NCI-H2029 treated with DMSO at 0.1 percent for 48 hours (cell line): ENCODE measurements at places on chromosomes 3 and 15.

- DNase-seq = no peak
Observed at GRCh38 chr15:57921371-57921770, 144.1 kb downstream of the ALDH1A2 start.

DNA sequence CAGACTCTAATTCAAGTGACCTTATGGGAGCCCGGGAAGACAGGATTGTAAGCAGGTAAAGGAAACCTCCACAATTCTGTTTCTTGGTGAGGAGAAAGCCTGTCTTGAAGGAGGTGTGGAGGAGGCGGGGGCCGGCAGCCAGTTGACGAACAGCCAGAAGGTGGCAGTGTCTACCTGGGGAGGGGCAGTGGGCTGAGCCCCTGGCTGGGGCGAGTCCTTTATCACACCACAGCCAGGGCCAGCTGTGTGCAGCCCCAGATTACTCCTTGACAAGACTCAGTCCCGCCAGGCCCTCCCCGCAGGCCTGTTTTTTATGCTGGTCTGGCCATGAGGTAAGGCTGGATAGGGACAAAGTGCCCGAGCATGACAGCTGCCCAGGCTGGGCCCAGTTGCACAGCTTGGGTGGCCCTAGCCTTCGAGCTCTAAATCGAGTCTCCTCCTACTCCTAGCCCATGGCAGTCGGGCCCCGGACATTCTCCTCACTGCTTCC lies 40.9 kb upstream of the IDH2 start:
- DNase-seq = no peak

DNA sequence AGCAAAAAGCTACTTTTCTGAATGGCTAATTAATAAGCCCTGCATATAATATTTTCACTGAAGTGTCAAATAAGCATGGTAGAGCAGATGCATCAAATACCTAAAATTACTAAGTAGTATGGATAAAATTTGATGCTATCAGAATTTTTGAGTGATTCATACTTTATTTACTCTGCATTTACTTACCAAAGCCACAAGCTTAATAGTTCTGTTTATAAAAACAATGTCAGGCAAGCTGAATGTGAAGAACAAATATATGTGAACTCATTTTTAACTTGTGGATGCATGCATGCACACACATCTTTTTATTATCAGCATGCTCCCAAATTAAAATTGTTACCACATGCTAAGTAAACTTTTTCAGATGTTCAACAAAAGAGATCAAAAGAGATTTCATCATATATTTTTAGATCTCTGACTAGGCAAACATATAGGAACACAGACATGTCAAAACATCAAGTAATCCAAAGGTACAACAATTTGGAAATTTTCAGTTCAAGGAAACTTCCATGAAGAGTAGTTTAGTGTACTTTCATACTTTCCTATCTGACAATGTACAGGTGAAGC lies 969.4 kb downstream of the ROBO1 start:
- no peak for DNase-seq

GRCh38 chr3:83039422-83039821 lies 1278.0 kb upstream of the GBE1 start:
- DNase-seq = no peak

DNA sequence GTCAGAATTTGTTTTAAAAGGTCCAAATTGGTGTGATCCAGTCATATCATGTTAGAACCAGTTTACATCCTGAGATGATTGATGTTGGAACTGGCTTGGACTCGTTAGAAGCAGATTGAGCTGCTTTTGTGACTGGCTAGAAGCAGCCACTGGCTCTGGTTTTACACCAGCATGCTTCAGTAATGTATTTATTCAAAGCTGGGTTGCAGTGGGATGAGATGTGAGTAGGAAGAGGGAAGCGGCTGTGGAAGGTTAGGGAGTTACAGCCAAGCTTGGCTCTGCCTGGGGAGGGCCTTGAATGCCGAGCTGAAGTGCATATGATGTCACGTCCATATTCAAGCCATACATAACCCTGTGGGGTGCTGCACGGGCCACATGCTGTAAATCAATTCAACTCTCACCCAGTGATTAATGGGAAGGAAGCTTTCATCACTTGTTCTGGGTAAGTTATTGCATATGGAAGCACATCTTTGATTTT lies 104.0 kb upstream of the SMAD3 start:
- DNase-seq = no peak

DNA sequence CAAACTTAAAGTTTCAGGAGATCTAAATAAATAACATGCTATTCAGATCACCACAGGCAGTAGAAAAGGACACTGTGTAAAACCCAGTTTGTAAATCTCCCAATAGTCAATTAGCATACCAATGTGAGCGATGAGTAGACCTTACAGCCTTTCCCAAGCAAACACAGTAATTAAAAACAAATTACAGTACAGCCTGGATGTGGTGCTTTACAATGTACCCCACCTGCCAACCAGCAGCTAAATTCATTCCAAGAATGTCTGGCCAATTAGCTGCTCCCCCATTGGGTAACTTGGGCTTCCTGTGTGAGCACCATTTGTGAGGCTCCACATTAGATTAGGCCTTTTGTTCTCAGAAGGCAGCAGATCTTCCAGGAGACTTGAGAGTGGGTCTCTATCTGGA lies 635.0 kb downstream of the TBL1XR1 start:
- no peak for DNase-seq

DNA sequence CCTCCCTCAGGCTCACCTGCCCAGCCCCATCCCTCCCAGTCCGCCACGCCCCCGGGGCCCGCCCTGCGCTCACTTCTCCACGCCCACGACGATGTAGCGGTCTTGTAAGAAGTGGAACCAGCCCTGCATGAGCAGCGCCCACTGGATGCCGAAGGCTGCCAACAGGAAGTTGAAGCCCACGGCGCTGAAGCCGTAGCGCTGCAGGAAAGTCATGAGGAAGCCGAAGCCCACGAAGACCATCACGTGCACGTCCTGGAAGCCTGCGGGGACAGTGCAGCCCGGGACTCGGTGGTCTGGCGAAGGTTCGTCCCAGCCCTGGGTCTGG lies 9.7 kb downstream of the RHCG start:
- DNase-seq = no peak

DNA sequence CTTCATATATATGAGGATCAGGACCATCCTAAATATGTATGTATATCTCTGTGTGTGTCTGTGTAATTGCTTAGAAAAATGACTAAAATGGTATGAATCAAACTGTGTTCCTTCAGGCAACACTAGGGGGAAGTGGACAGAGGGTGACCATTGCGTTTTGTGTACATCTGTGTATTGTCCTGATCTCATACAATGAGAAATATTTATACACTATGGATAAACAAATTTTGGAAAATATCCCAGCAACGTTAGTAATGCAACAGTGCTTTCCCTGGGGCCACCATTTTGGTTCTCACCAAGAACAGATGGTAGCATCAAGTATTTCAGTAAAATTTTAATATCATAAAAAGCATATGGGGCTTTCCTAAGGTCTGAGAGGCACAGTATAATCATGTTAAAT lies 130.1 kb downstream of the PTPRG start:
- DNase-seq = no peak

GRCh38 chr15:76994971-76995945 lies at the start of gene PSTPIP1:
PSTPIP1 (plus strand) TSS chr15:76995126; CDS start chr15:76995574, 448 bp downstream.
- no peak for DNase-seq

DNA sequence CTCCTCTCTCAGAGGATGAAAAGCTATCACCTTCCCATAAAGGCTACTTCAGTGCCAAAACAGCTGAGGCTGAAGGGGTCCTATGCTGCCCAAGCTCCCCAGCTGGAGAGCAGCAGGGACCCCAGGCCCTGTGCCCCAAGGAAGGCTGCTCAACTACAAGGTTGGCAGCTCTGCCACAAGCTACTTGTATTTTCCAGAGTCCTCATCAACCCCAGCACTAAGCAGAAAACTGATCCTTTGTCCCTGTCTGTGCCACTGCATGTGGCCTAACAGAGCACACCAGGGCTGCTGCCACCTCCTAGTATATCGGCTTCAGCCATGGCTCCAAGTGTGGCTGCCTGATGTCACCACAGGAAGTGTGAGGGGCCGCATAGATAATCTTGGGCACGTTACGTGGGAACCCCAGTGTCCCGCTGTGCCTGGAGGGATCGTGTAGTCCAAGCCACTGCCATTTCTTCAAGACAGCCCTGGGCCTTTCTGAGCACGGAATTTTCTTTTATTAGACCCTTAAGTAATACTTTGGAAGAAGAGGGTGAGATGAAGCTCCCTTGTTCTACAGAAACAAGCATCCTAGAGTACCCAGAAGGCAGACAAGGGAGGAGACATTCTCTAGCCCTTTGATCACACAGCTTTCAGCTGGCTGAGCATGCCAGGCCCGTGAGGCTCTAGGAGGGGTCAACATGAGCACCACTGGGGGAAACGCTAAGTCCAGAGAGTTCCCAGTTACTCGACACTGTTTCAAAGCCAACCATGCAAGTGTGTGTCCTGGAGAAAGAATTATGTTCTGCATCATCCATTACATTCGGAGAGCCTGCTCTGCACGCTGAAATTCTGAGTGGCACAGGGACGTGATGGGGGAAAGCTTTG lies 60.7 kb downstream of the CAPN7 start:
- DNase-seq = no peak

GRCh38 chr3:160735826-160736225 lies 20.2 kb upstream of the PPM1L start:
- peak; percentile 91 for DNase-seq

- peak; percentile 17 for DNase-seq
Observed at GRCh38 chr15:23877502-23878412, 190.7 kb upstream of the NDN start.

DNA sequence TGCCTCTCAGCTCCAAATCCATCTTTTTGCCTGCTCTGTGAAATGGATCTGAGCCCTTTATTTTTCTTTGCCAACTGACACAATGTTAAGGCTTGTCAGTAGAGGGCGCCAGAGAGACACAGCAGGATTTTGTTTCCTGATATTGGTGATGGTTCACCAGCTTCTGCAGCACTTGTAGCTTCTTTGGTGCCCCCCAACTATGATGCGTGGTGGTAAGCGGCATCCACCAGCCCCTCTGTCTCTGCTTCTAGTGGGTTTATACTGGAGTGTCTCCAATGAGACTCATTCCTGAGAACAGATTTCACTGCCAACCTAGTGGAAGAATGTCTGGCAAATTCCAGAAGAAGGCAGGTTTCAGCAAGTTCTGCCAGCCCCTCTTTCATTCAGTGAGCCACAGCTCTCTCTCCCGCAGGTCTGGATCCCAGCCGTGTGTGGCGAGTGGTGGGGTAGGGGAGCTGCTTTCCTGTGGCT lies 471.9 kb upstream of the FRG2C start:
- DNase-seq = no peak

GRCh38 chr3:177185035-177185574 lies 12.2 kb downstream of the TBL1XR1 start:
- DNase-seq = no peak
